ENCODE measurements at places on chromosomes 1 and 21. TPM values are rescaled to one million over a fixed set of nuclear protein-coding genes. Genes with fewer than 3 reads are reported as not detected.

DNA sequence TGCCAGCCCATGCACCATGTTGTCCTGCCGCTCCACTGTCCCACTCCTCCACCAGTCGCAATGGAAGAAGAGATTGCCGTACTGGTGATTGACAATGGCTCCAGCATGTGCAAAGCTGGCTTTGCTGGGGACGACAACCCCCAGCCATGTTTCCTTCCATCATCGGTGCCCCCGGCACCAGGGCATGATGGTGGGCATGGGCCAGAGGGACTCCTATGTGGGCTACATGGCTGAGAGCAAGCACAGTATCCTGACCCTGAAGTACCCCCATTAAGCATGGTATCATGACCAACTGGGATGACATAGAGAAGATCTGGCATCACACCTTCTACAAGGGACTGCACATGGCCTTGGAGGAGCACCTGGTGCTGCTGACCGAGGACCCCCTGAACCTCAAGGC lies 1.9 kb upstream of the AMY2B start:
- no peak for DNase-seq
- peaks cover 16% of the 10 kb centered on the region for H3K36me3 ChIP-seq
- H3K4me3 ChIP-seq: no peak overlapping the region
- no peak overlapping the region for H3K27ac ChIP-seq
- H3K4me1 ChIP-seq: no peaks in the 10 kb centered on the region

GRCh38 chr21:41348434-41348833 lies 13.4 kb upstream of the MX2 start:
- peaks cover 8% of the 10 kb centered on the region for H3K27me3 ChIP-seq
- H3K36me3 ChIP-seq: no peaks in the 10 kb centered on the region
- H3K27ac ChIP-seq: no peak overlapping the region

DNA sequence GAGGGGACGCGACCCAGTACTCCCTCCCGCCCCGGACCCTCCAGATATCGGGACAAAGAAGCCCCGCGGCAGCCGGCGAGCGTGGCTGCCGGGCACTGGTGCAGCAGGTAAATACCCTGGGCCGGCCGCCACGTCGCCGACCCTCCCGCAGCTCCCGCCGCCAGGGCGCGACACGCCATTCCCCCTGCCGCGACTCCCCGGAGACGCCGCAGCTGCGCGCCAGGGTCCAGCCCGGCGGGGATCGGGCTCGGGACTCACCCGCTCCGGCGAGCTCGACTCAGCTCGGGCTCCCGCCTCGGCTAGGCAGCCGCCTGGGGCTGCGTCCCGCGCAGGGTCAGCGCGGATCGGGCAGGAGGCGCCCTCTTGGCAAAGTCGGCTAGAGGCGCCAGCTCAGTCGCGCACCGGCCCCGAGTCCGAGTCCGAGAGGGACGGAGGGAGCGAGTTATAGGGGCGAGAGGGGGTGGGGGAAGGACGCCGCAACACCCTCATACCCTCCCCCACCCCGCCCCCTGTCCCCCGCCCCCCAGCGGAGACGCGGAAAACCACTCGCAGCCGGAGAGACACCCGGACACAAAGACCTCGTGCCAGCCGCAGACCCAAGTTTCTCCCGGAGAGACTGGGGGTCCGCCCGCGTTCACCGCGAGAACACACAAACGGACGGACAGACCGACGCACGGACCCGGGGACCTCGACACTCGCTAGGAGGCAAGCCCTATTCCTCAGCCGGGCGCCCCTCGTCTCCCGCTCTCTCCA lies 985 bp downstream of the SYT6 start:
- H3K36me3 ChIP-seq: no peaks in the 10 kb centered on the region
- peaks cover 54% of the 10 kb centered on the region for H3K27me3 ChIP-seq
- DNase-seq: no peak
- no peak overlapping the region for H3K27ac ChIP-seq
- H3K4me3 ChIP-seq: no peak overlapping the region

DNA sequence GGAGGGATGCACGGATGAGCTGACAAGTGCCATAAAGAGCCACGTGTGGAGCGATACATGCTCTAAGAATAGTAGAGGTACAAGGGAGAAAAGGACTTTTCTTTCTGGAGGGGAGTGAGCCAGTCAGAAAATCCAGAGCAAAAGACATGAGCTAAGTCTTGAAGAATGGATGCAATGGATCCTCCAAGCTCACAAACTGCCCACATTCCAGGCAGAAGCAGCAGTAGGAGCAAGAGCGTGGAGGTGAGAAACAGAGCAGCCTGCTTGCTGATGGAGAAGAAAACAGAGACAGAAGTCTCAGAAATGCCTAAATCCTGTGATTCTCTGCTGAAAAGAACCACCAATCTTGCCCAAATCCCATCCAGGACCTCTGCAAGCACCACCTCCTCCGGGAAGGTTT lies 78.2 kb upstream of the RALGPS2 start:
- H3K4me1 ChIP-seq: peaks cover 70% of the 10 kb centered on the region
- no peak overlapping the region for H3K27ac ChIP-seq
- DNase-seq: no peak
- no peaks in the 10 kb centered on the region for H3K36me3 ChIP-seq
- H3K27me3 ChIP-seq: no peaks in the 10 kb centered on the region

- no peak overlapping the region for H3K4me3 ChIP-seq
- H3K4me1 ChIP-seq: no peaks in the 10 kb centered on the region
- H3K27ac ChIP-seq: no peak overlapping the region
- no peak for DNase-seq
- H3K27me3 ChIP-seq: peaks cover 3% of the 10 kb centered on the region
Observed at GRCh38 chr1:162666006-162666645, 33.9 kb downstream of the DDR2 start.

- no peak overlapping the region for H3K27ac ChIP-seq
- DNase-seq: no peak
- H3K27me3 ChIP-seq: no peaks in the 10 kb centered on the region
- no peak overlapping the region for H3K4me3 ChIP-seq
- no peaks in the 10 kb centered on the region for H3K36me3 ChIP-seq
Observed at GRCh38 chr1:217982331-217983050, 302.6 kb upstream of the RRP15 start.

The LYPD8 gene
- not detected for total RNA-seq

- peak overlapping the region; percentile 79 for H3K4me3 ChIP-seq
- H3K27me3 ChIP-seq: no peaks in the 10 kb centered on the region
- peak; percentile 50 for DNase-seq
Observed at GRCh38 chr1:24190983-24191461, 3.9 kb upstream of the IFNLR1 start.

GRCh38 chr1:235059221-235059620 lies 69.4 kb downstream of the TOMM20 start:
- no peaks in the 10 kb centered on the region for H3K27me3 ChIP-seq
- H3K4me1 ChIP-seq: peaks cover 22% of the 10 kb centered on the region
- H3K4me3 ChIP-seq: no peak overlapping the region

The SPRR3 gene
- total RNA-seq: not detected

DNA sequence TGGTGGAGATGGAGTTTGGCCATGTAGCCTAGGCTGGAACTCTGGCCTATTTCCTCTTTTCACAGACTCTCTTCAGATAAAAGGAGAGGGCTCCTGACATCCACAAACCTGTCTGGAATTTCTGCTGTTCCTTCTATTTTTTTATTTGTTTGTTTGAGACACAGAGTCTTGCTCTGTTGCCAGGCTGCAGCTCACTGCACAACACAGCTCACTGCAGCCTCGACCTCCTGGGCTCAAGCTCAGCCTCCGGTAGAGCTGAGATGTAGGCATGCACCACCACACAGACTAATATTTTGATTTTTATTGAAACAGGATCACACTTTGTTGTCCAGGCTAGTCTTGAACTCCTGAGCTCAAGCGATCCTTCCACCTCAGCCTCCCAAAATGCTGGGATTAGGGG lies 230.9 kb downstream of the TM2D1 start:
- H3K36me3 ChIP-seq: no peaks in the 10 kb centered on the region
- no peak overlapping the region for H3K4me3 ChIP-seq
- H3K27ac ChIP-seq: no peak overlapping the region
- DNase-seq: no peak

GRCh38 chr1:107058245-107059032 lies 2.0 kb downstream of the PRMT6 start:
- peaks cover 31% of the 10 kb centered on the region for H3K4me1 ChIP-seq
- no peaks in the 10 kb centered on the region for H3K27me3 ChIP-seq
- peaks cover 32% of the 10 kb centered on the region for H3K36me3 ChIP-seq
- peak overlapping the region; percentile 90 for H3K27ac ChIP-seq
- peak overlapping the region; percentile 94 for H3K4me3 ChIP-seq

DNA sequence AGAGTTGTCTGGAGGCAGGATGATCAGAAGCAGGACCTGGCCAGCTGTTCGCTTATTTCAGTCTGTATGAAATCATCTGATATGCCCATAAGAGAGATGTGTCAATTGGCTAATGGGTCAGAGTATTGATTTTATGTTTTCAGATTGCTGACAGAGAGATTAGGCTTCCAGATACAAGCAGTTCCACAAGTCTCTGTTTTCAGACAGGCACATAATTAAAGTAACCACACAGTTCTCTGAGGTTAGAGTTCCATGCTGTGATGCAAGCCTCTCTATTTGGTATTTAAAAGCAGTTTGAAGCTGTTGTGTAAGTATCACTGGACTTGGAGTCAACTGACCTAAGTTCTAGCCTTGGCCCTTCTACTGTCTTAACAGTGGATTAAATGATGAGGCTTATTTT lies 50.1 kb downstream of the ATF6 start:
- DNase-seq: no peak
- H3K4me1 ChIP-seq: no peaks in the 10 kb centered on the region

The TSPAN2 gene
- total RNA-seq: 0.91 TPM

DNA sequence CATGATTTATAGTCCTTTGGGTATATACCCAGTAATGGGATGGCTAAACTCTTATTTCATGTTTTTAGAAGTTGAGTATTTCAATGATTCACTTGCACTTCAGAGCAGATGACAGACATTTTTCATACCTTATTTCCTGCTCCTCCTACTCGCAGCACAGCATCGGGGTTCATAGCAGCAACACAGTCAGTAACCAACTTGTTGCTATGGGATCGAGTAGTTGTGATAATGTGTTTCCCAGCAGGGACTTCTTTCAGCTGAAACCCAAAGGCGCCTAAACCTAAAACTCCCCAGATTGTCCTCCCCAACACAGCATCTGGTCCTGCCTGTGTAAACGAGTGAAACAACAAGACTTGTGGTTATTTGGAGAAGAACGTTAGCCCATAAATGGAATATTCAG lies 16.3 kb upstream of the EPRS1 start:
- H3K27me3 ChIP-seq: no peaks in the 10 kb centered on the region
- peaks cover 67% of the 10 kb centered on the region for H3K36me3 ChIP-seq

All from activated B cell treated with CpG ODN at 0.5 μM for 24 hours (primary cell).